ENCODE measurements at places on chromosomes 6 and 20.
A peak's percentile ranks its signal among the peaks of the same experiment; 100 is the strongest.

DNA sequence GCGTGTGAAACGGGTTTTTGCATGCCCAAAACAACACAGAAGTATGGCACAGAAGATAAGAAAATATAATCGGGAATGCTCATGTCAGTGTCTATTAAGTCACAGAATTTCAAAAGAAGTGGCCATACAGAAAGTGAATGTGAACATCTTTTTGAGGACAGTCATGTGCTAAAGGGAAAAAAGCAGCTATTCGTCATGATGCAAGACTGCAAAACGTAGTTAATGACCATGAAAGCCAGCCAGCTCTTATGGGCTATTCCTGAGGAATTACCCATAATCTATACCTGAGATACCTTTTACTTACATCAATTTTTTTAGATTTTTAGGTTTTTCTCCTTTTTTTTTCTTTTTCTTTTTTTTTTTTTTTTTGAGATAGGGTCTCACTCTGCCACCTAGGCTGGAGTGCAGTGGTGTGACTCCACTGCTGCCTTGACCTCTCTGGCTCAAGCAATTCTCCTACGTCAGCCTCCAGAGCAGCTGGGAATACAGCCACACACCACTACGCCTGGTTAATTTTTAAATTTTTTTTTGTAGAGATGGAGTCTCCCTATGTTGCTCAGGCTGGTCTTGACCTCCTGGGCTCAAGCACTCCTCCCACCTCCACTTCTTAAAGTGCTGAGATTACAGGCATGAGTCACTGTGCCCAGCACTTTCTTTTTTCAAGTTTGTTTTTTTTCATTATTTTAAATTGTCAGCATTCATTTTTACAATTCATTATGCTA, 18.1 kb upstream of the ZBP1 start:
- DNase-seq: no peak

GRCh38 chr20:49831770-49832631, 19.4 kb downstream of the SLC9A8 start:
- no peak for DNase-seq

DNA sequence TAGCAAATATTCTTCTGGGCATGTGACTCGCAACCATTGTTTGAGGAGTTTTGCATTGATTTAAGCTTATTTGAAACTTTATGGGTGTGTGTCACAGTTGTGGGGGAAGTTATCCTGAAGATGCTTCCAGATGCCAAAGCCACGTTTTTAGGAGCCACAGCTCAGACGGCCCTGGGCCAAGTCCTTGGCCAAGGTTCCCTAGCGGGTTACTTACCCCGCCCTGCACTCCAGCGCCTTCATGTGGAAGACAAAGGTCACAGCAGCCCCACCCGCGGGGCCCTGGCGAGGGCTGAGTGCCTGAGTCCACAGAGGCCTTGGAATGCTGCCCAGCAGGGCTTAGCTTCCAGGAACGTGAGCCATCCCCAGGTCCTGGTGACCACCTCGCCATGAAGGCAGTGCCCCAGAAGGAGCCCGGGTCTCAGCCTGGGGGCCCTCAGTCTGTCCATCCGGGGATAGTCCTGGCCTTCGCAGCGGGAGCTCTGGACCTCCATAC, 308.3 kb downstream of the CDH4 start:
- DNase-seq: peak; percentile 13

- no peak for DNase-seq
Measured at GRCh38 chr6:134741200-134741536, 208.7 kb downstream of the ALDH8A1 start.

GRCh38 chr6:162363757-162364156, 363.8 kb downstream of the PRKN start:
- peak; percentile 81 for DNase-seq

DNA sequence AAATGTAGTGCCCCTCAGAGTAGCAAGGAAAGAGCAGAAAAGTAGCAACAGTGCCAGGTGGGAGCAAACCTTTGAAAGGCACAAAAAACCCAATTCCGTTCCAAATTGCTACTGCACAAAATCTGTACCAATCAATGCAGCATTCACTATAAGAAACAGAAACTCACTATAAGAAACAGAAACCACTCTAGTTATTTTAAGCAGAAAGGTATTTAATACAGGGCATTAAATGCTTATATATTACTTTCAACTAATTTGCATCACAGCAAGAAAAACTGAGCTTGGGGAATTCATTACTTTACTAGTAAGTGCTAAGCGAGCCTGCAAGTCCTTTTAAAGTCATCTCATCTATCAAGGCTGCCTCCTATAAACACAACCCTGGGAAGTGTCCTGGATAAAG, 116.5 kb upstream of the OLIG3 start:
- no peak for DNase-seq

DNA sequence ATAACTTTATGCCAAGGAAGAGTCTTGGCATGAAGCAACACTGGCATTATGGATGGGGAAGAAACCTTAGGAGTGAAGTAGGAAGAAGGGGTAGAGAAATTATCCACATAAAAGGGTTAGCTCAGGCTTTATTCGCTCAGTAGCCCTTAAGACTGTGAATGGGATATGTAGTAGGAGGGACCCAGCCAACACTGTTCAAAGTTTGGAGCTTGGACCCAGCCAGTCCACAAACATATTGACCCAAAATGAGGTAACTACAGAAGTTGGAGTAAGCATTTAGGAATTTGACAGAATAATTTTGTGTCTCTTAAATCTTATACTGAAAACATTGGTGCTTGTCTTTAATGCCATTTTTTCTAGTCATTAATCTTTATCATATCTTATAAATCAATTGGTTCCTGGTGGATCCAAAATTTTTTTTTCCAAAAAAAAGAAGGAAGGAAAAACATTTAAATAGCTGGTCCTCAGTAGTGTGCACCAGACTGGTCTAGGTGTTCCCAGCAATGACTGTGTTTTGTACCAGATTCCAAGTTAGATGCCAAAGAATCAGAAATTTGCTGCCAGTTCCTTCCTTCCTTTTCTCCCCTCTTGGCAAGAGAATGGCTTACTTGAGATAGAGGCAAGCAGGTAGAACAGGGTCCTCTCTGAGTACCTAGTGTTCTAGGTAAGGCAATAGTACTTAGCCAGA, 451.8 kb upstream of the SOX4 start:
- no peak for DNase-seq

DNA sequence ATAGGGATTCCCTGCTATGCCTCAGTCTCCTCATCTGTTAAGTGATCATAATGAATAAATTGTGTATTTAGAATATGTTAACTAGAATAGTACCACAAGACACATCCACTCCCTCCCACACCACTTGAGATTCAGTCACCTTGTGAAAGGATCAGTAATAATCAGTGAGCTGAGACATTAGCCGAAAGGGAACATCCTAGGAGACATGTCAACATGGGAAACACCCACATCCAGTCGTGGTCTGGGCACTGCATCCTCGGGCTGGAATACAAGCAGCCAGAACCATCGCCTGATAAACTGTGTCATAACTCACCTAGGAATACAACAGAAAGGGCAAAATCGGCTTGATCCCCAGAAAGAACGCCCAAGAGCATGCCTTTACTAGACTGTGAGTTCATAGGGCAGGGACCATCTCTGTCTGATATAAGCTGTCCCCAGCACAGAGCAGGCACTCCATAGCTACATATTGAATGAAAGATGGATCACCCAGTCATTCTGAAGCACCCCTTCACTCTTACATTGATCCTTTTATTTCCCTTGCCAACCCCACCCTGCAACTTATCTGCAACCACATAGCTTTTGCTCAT, 23.9 kb downstream of the RIPOR2 start:
- no peak for DNase-seq

GRCh38 chr6:77136086-77136485, 327.2 kb downstream of the HTR1B start:
- DNase-seq: no peak

DNA sequence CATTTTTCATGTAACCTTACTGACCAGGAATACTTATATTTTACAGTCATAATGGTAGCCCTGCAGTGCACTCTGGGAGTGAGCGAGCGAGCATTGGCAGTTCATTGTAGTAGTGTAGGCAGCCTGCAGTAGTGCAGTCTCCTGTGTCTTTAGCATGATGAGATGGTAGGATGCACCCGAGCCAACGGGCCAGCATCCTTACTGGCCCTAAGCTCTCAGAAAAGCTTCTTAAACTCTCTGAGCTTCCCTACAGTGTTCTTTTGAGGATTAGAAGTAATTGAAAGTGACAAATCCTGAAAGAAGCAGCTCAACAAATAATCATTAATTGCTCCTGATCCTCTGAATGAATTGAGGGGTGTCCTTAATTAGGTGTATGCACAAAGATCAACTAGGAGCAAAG, 20.9 kb downstream of the SLC9A8 start:
- no peak for DNase-seq

GRCh38 chr20:51531712-51532456, 10.6 kb downstream of the NFATC2 start:
- DNase-seq: no peak

Data from OCI-M1 (cell line).